ENCODE measurements at places on chromosomes 11 and 22. TPM values are rescaled to one million over a fixed set of nuclear protein-coding genes. Genes with fewer than 3 reads are reported as not detected.
A peak's percentile ranks its signal among the peaks of the same experiment; 100 is the strongest.

DNA sequence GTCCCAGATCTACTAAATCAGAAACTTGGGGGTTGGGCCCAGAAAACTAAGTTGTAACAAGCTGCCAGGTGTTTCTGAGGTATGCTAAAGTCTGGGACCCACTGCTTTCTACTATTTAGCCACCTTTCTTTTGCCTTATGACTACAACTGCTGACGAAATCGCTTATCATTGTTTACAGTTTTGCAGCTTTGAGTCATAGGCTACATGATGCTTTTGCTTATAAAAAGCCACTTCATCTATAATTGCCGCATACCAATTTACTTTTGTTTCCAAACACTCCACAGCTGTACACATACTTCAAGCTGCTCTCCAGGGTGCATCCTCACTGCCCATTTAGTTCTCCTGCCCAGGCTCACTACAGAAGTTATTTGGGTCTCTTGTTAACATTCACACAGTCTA, 144.7 kb downstream of the ENTHD1 start:
- no peak overlapping the region for H3K4me3 ChIP-seq
- no peaks in the 10 kb centered on the region for H3K27me3 ChIP-seq
- DNase-seq: no peak
- no peaks in the 10 kb centered on the region for H3K36me3 ChIP-seq
- no peaks in the 10 kb centered on the region for H3K4me1 ChIP-seq
- no peak overlapping the region for H3K27ac ChIP-seq

- H3K4me1 ChIP-seq: no peaks in the 10 kb centered on the region
- H3K27ac ChIP-seq: no peak overlapping the region
- H3K4me3 ChIP-seq: no peak overlapping the region
- no peaks in the 10 kb centered on the region for H3K36me3 ChIP-seq
- no peak for DNase-seq
These were observed 32.5 kb upstream of the IZUMO1R start for GRCh38 chr11:94271885-94272372.

- no peak overlapping the region for H3K27ac ChIP-seq
- no peak for DNase-seq
- no peak overlapping the region for H3K4me3 ChIP-seq
- H3K4me1 ChIP-seq: peaks cover 21% of the 10 kb centered on the region
- H3K27me3 ChIP-seq: peaks cover 24% of the 10 kb centered on the region
- H3K36me3 ChIP-seq: no peaks in the 10 kb centered on the region
These were observed 2.9 kb downstream of the DSCAML1 start for GRCh38 chr11:117794135-117794534.

DNA sequence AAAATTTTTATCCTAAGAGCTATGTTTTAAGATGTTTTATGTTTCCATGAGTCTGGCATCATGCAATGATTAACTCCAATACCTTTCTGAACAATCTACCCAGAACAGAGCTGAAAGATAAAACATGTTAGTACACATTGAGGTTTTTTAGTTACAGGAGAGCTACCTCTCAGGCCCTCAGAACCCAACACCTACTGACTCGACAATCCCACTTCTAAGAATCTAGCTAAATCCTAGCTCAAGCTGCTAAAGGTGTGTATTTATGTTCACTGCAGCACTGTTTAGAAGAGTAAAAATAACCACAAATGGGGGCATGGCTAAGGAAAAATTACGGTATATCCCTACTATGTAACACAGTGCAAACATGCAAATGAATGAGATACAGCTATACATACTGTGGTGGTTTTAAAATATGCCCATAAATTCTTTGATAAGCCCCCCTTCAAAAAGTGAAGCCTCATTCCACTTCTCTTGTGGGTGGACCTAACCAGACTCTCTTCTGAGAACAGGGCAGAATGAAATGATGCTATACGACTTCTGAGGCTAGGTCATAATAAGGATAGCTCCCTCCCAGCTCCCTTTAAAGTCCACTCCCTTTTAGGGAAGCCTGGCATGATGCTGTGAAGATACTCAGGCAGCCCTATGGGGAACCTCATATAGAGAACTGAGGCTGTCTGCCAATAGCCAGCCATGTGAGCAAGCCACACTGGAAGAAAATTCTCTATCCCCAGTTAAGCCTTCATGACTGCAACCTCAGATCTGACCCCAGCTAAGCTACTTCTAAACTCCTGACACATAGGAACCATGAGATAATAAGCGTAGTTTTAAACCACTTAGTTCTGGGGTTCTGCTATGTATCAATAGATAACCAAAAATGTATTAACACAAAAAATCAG, 29.5 kb downstream of the TMEM123 start:
- DNase-seq: no peak
- H3K27ac ChIP-seq: no peak overlapping the region
- no peaks in the 10 kb centered on the region for H3K36me3 ChIP-seq
- H3K27me3 ChIP-seq: no peaks in the 10 kb centered on the region
- H3K4me3 ChIP-seq: no peak overlapping the region

- no peaks in the 10 kb centered on the region for H3K27me3 ChIP-seq
- no peak overlapping the region for H3K27ac ChIP-seq
- peaks cover 3% of the 10 kb centered on the region for H3K4me1 ChIP-seq
- no peak overlapping the region for H3K4me3 ChIP-seq
- DNase-seq: peak; percentile 64
These were observed 101.3 kb upstream of the FGF3 start for GRCh38 chr11:69920345-69921127.

GRCh38 chr11:61777234-61778090, 14.9 kb downstream of the TMEM258 start:
- H3K4me1 ChIP-seq: peaks cover 13% of the 10 kb centered on the region
- DNase-seq: peak; percentile 92
- H3K4me3 ChIP-seq: no peak overlapping the region
- no peaks in the 10 kb centered on the region for H3K27me3 ChIP-seq
- H3K36me3 ChIP-seq: no peaks in the 10 kb centered on the region

DNA sequence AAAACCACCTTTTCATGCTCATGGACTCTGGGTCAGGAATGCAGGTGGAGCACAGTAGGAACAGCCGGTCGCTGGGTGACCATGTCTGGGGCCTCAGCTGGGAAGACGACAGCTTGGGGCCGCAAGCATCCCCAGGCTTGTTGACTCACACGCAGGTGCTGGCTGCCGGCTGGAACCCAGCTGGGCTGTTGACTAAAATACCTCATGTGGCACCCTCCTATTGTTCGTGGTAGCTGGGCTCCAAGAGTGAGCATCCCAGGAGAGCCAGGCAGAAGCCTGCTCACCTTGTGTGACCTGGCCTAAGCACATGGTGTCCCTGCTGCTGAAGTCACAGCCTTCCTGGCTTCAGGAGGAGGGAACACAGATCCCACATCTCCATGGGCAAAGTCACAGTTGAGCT, 9.4 kb downstream of the DPP3 start:
- no peak overlapping the region for H3K4me3 ChIP-seq
- no peak for DNase-seq
- no peaks in the 10 kb centered on the region for H3K27me3 ChIP-seq
- H3K27ac ChIP-seq: no peak overlapping the region
- no peaks in the 10 kb centered on the region for H3K4me1 ChIP-seq

OR10D3 gene
- total RNA-seq: not detected

OR8G5 gene
- total RNA-seq: not detected

OR8K3 gene
- total RNA-seq: not detected

PGGHG gene
- total RNA-seq: 104 TPM

CCDC116 gene
- total RNA-seq: 1.4 TPM

MGAT3 gene
- total RNA-seq: 24.0 TPM

Data from upper lobe of left lung (tissue), 6 donors.